H1 (cell line): ENCODE measurements at places on chromosomes 5 and 9. TPM values are rescaled to one million over a fixed set of nuclear protein-coding genes. Genes with fewer than 3 reads are reported as not detected.

- H3K27me3 ChIP-seq, result no peaks in the 10 kb centered on the region
- H3K4me1 ChIP-seq, result no peaks in the 10 kb centered on the region
- DNase-seq, result no peak
- H3K36me3 ChIP-seq, result no peaks in the 10 kb centered on the region
- H3K4me3 ChIP-seq, result no peak overlapping the region
Observed at GRCh38 chr5:121025671-121026070, 561.6 kb downstream of the PRR16 start.

DNA sequence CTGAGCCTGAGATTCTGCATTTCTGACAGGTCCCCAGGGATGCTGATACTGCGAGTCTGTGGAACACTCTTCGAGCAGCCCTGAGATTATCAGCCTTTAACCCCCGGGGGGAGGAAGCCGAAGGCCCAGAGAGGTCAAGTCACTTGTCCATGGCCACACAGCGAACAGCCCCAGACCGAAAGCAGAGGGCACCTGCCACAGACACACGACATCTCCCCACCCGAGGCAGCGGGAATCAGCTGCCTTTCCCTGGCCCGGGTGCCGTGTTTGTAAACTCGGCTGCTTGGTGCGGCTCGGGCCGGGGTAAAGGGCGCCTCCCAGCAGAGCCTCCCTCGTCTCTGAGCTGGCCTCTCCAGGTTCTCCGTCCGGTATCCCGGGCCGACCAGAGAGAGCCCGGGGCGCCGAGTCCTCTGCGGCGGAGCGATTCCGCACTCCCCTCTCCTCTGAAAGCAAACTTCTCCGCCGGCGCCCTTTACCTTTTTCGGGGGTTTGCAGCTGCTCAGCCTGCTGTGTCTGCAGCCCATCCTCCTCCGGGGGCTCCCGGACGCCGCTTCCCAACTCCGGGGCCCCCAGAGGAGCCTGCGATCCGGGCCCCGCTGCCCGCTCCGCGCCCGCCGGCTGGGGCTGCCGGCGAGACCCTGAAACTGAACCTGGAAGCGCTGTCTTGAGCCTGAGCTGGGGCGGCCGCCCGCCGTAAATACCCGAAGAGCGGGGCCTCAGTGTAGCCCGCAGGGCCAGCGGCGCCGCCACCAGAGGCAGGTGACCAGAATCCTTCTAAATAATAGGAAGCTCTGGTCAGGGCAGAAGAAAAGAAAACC, at the start of gene CCDC69:
CCDC69 (minus strand) TSS at position 646 of the 818 bp plus-strand sequence; CDS start at position 524, 122 bp downstream.
- H3K27me3 ChIP-seq, result no peaks in the 10 kb centered on the region; the same call in 1 of the 2 replicates
- peaks cover 12% of the 10 kb centered on the region for H3K4me1 ChIP-seq
- H3K27ac ChIP-seq, result no peak within 1 kb of the TSS
- H3K4me3 ChIP-seq, result peak within 1 kb of the TSS; percentile 72
- H3K36me3 ChIP-seq, result no peaks in the 10 kb centered on the region

- no peak overlapping the region for H3K4me3 ChIP-seq
- no peaks in the 10 kb centered on the region for H3K27me3 ChIP-seq
- DNase-seq, result no peak
- no peak overlapping the region for H3K27ac ChIP-seq
- H3K36me3 ChIP-seq, result peaks cover 17% of the 10 kb centered on the region; the same call in 1 of the 2 replicates
Observed at GRCh38 chr9:105316703-105317102, 72.3 kb downstream of the SLC44A1 start.

DNA sequence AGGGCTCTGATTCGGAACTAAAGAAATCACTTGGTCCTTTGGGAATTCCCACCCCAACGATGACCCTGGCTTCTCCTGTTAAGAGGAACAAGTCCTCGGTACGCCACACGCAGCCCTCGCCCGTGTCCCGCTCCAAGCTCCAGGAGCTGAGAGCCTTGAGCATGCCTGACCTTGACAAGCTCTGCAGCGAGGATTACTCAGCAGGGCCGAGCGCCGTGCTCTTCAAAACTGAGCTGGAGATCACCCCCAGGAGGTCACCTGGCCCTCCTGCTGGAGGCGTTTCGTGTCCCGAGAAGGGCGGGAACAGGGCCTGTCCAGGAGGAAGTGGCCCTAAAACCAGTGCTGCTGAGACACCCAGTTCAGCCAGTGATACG, 83.4 kb downstream of the GOLPH3 start:
- no peak overlapping the region for H3K4me3 ChIP-seq
- no peak for DNase-seq
- H3K4me1 ChIP-seq, result no peaks in the 10 kb centered on the region
- no peaks in the 10 kb centered on the region; the same call in 1 of the 2 replicates for H3K36me3 ChIP-seq
- no peak overlapping the region for H3K27ac ChIP-seq
- no peaks in the 10 kb centered on the region for H3K27me3 ChIP-seq

DNA sequence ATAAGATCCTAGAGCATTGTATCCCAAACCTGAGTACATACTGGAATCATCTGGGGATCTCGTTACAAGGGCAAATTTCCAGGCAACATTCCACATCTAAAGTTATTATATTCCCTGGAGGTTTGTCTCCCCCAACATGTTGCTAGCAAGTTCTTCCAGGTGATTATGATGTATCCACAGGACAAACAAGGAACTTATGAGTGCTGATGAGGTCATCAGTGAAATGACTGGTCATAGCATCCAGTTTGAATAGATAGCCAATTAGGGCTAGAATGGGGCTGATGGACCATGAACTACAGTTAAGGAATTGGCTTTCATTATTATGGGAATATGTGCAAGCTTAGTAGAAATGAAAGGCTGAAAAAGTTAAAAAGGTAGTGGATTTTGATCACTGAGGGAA, 115.2 kb downstream of the CWC27 start:
- no peaks in the 10 kb centered on the region for H3K27me3 ChIP-seq
- no peak overlapping the region for H3K27ac ChIP-seq
- H3K4me3 ChIP-seq, result no peak overlapping the region
- no peak for DNase-seq
- no peaks in the 10 kb centered on the region for H3K4me1 ChIP-seq

- H3K27ac ChIP-seq, result no peak overlapping the region
- no peak overlapping the region for H3K4me3 ChIP-seq
- no peaks in the 10 kb centered on the region for H3K27me3 ChIP-seq
- peaks cover 3% of the 10 kb centered on the region for H3K4me1 ChIP-seq
- no peaks in the 10 kb centered on the region for H3K36me3 ChIP-seq
Observed at GRCh38 chr5:84569307-84569706, 184.6 kb upstream of the EDIL3 start.

GRCh38 chr9:127368852-127369402, 28.0 kb upstream of the SLC2A8 start:
- no peaks in the 10 kb centered on the region for H3K36me3 ChIP-seq
- no peaks in the 10 kb centered on the region for H3K27me3 ChIP-seq
- no peak overlapping the region for H3K4me3 ChIP-seq
- H3K4me1 ChIP-seq, result peaks cover 8% of the 10 kb centered on the region
- no peak for DNase-seq

GRCh38 chr5:173714551-173715428, 98.3 kb upstream of the BOD1 start:
- DNase-seq, result no peak
- H3K36me3 ChIP-seq, result no peaks in the 10 kb centered on the region
- no peak overlapping the region for H3K27ac ChIP-seq
- H3K4me1 ChIP-seq, result no peaks in the 10 kb centered on the region; the same call in 1 of the 2 replicates
- no peak overlapping the region for H3K4me3 ChIP-seq

DNA sequence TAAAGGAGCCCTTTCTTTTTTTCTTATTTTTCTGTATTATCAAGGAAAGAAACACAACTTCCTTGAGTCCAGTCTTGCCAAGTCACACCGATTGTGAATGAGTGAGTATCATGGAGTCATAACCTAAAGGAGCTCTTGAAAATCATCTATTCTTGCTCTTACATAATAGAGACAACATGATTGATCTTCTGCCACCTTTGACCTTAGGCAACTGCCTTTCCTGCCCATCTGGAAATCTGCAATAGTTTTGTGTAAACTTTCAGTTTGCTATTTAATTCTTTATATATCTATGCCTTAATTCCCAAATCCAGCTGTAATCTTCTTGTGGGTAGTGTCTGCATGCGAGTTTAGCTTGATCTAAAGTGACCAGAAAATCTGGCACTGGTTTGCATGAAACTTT, 149.9 kb upstream of the FST start:
- H3K4me3 ChIP-seq, result no peak overlapping the region
- H3K27me3 ChIP-seq, result no peaks in the 10 kb centered on the region
- no peaks in the 10 kb centered on the region for H3K36me3 ChIP-seq
- no peak for DNase-seq
- H3K4me1 ChIP-seq, result no peaks in the 10 kb centered on the region
- H3K27ac ChIP-seq, result no peak overlapping the region

GRCh38 chr5:94057655-94058054, 316.3 kb upstream of the POU5F2 start:
- no peak for DNase-seq
- H3K27ac ChIP-seq, result no peak overlapping the region
- H3K4me1 ChIP-seq, result peaks cover 2% of the 10 kb centered on the region; the same call in 1 of the 2 replicates
- H3K27me3 ChIP-seq, result no peaks in the 10 kb centered on the region

DNA sequence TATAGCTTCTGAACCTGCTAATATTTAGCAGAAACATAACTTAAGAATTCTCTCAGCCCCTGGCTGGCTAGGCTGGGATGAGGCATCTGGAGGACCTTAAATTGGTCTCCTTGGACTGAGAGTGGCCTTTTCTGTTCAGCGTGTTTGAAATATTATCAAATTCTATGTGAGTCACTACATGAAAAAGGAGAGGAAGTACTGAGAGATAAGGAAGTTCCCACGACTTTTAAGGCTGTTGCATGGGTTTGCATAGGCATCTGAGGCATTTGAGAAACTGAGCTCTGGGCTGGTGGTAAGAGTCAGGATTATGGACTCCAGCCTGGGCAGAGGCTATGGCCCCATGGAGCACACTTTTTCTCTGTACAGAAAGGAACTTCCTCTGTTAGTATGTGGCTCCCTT, 816.2 kb upstream of the GRAMD2B start:
- H3K27ac ChIP-seq, result no peak overlapping the region
- no peaks in the 10 kb centered on the region for H3K4me1 ChIP-seq

DNA sequence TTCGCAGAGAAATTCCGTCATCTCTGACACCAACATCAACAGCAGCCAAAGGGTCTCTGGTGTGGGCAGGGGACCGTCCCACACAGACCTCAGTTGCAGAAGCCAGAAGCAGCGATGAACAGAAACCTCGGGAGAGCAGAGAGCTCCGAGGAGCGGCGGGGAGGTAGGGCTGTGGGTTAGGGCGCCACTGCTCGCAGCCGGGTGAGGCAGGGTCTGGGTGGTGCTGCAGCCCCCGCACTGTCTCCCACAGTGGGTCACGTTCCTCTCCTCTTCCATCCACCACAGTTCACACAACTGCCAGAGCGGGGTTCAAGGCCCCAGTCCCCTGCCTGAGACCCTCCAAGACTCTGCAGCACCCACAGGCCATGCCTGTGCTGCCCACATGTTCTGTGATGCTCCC, 99.9 kb downstream of the OLFM1 start:
- no peaks in the 10 kb centered on the region for H3K36me3 ChIP-seq
- no peaks in the 10 kb centered on the region for H3K27me3 ChIP-seq
- no peak overlapping the region for H3K27ac ChIP-seq
- no peak overlapping the region for H3K4me3 ChIP-seq
- DNase-seq, result no peak

DNA sequence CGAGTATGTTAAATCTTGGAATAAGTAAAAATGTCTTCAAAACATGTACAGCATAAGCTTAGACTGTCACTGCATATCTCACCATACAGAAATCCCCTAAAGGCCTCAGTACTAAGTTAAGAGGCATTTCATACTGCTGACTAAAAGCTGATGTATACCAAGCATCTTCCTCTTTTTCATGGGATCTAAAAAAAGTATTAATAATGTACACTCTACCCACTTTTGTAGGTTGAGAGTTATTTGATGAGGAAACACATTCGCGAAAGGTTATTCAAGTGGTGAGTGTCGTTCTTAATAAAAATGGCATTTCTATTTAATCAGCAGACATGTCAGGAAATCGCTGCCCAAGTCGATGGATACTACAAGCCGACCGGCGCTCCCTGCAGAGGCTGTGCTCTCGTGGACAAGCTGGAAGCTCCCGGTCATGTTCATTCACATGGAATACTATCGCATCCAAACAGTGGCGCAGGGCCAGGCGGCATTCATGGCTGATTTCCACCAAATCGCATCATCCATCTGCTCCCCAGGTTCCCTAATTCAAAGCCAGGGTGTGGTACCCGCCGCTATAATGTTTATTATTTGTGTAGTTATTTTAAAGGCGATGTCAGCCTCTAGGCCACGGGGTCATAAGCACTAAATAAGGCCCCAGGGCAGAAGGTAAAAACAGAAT, 724 bp downstream of the SGTB start:
- H3K4me1 ChIP-seq, result no peaks in the 10 kb centered on the region
- 0 out of 2 replicates have a peak overlapping the region, but pooled peaks have one; percentile 42 for H3K27ac ChIP-seq
- H3K4me3 ChIP-seq, result peak overlapping the region; percentile 78
- H3K36me3 ChIP-seq, result peaks cover 4% of the 10 kb centered on the region; the same call in 1 of the 2 replicates

- no peak overlapping the region for H3K27ac ChIP-seq
- H3K27me3 ChIP-seq, result no peaks in the 10 kb centered on the region
- no peaks in the 10 kb centered on the region for H3K4me1 ChIP-seq
- no peak for DNase-seq
Observed at GRCh38 chr9:68844631-68845612, 139.9 kb downstream of the PIP5K1B start.

DNA sequence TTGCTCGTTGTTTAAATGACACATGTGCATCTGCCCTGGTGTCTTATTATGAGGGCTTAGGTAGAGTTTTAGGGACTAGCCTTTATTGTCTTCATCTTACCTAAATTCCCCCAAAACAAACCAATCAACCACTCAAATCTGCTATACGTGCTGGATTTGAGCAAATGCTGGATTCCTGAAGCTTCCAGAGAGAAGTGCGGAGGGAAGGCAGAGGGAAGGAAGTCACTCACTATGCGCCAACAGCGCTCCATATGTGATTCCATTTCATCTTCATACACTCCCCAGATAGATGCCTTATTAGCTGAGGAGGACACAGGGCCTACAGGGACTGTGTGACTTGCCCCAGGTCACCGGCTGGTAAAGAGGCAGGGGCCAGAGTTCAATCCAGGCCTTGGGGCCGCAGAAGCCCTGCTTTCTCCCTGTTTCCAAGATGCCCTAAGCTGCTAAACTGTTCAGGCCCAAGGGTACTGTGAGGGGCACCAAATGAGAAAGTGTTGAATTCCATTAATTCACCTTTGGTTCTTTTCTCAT, 63.5 kb downstream of the OTULIN start:
- H3K27me3 ChIP-seq, result no peaks in the 10 kb centered on the region
- peak; percentile 60 for DNase-seq
- H3K36me3 ChIP-seq, result no peaks in the 10 kb centered on the region
- peaks cover 22% of the 10 kb centered on the region for H3K4me1 ChIP-seq

- no peak overlapping the region for H3K4me3 ChIP-seq
- H3K36me3 ChIP-seq, result no peaks in the 10 kb centered on the region
- no peaks in the 10 kb centered on the region for H3K27me3 ChIP-seq
Observed at GRCh38 chr5:145531038-145531734, 304.0 kb downstream of the PRELID2 start.

DNA sequence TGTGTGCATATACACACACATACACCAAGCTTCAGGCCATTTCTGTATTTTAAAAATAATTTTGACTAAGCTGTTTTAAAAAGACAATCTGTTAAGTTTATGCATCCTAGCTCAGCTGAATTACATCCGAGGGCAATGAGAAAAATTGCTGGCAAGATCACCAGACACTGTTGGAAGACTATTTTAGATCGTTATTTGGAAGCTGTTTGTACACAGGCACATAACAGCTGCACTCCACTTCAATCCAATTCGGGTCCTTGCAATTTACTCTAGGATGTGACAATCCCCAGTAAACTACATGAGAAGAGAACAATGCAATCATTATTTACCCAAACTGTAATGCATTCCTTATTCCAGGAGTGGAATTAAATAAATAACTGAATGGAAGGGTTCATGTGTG, 79.3 kb upstream of the RASA1 start:
- no peaks in the 10 kb centered on the region for H3K4me1 ChIP-seq
- H3K27ac ChIP-seq, result no peak overlapping the region
- H3K4me3 ChIP-seq, result no peak overlapping the region
- no peaks in the 10 kb centered on the region for H3K27me3 ChIP-seq
- H3K36me3 ChIP-seq, result no peaks in the 10 kb centered on the region
- no peak for DNase-seq

IFNA4 gene
- not detected in 2 replicates for total RNA-seq

PCDHB15 gene
- 3.9 and 4.0 TPM in 2 replicates for total RNA-seq

GNG10 gene
- total RNA-seq, result 28.5 and 30.5 TPM in 2 replicates
